Stimulated activated CD4-positive, alpha-beta T cell treated with anti-CD3 and anti-CD28 coated beads, TNF-alpha, amount 100 ng/mL, for 4 hours (primary cell): ENCODE measurements at places on chromosomes 2 and 18.

- no peak for DNase-seq
Measured at GRCh38 chr2:160010361-160011145, 51.9 kb downstream of the PLA2R1 start.

GRCh38 chr2:25279091-25279651, 62.6 kb downstream of the DNMT3A start:
- DNase-seq = no peak

DNA sequence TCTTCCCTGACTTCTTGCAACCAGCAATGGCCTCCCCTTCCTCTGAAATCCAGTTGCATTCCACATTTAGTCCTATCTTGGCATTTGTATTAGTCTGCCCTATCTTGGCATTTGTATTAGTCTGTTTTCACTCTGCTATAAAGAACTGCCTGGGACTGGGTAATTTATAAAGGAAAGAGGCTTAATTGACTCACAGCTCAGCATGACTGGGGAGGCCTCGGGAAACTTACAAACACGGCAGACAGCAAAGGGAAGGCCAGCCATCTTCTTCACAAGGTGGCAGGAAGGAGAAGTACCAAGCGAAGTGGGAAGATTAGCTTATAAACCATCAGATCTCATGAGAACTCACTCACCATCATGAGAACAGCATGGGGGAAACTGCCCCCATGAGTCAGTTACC, 234.5 kb upstream of the COPS8 start:
- no peak for DNase-seq

- no peak for DNase-seq
Measured at GRCh38 chr2:127792805-127793204, 18.2 kb downstream of the WDR33 start.

- DNase-seq = no peak
Measured at GRCh38 chr2:216008387-216008786, 5.0 kb downstream of the MREG start.

- DNase-seq = no peak
Measured at GRCh38 chr2:109694190-109694589, 80.0 kb downstream of the SOWAHC start.

DNA sequence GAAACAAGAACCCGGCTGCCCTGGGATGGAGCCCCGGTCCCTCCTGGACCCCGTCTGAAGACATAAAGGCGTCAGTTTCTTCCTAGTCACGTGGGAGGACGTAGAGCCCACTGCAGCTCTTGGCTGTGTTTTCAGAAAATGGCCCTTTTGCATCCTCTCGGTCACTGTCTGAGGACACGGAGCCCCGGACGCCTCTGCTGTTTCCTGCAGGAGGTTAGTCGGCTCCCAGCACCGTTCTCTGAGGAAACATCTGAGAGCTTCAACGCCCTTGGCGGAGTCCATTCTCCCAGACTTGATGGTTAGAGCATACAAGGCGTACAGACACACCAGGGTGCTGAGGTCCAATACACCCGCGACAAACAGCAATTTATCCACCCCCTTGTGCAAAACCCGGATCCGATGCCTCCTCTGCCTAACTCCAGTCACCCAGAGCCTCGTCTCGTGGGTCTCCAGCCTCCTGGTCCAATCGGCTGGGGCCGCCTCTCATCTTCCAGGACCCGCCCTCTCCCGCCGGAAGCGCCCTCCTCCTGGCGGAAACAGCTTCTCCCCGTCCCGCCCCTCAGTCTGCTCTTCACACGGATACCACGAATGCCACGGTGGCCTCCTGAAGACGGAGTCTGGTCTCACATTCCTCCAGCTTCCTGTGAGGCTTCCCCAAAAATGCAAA, 119.4 kb downstream of the TMEM18 start:
- no peak for DNase-seq

GRCh38 chr18:75474332-75474731, 46.8 kb upstream of the SMIM21 start:
- DNase-seq = no peak

GRCh38 chr2:212938144-212938793, 213.1 kb downstream of the IKZF2 start:
- no peak for DNase-seq

GRCh38 chr2:68548396-68548795, 81.0 kb downstream of the APLF start:
- DNase-seq = no peak

GRCh38 chr2:41540272-41540998, 507.4 kb upstream of the PKDCC start:
- DNase-seq = no peak

DNA sequence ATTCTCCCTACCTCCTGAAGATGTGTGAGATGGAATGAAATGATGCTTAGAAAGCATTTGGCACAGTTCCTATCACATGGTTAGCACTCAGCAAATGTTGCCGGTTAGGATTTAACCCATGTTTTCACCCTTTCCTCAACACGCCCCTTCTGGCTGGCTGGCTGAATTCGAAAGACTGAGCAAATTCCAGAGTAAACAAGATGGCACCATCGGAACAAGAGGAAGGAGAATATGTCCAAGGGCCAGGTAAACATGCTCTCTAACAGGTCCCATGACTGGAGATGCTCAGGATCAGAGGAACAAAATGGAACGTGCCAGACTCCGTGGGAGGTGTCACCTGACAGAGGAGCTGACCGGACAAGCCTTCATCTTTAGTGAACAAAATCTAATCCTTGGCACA, 145.6 kb downstream of the ANKRD44 start:
- no peak for DNase-seq

DNA sequence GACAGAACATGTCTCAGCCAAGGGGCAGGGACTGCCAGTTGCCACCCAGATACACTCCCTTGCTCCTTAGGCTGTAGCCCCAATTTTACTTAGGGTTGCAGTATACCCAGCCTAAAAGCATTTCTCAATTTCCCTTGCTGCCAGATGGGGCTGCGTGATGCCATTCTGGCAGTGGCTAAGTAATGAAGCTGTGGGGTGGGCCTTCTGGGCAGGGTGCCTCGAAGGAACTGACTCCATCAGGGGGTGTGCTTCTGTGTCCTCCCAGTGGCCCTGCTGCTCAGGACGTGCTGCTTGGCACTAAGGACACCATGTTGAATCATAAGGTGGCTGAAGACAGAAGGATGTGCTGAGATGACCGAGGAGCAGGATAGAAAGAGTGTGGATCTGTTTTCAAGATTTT, 74.2 kb downstream of the VWA3B start:
- DNase-seq = no peak

GRCh38 chr2:49371128-49371701, 216.9 kb upstream of the FSHR start:
- DNase-seq = no peak

- no peak for DNase-seq
Measured at GRCh38 chr2:137115081-137115794, 349.9 kb downstream of the THSD7B start.

DNA sequence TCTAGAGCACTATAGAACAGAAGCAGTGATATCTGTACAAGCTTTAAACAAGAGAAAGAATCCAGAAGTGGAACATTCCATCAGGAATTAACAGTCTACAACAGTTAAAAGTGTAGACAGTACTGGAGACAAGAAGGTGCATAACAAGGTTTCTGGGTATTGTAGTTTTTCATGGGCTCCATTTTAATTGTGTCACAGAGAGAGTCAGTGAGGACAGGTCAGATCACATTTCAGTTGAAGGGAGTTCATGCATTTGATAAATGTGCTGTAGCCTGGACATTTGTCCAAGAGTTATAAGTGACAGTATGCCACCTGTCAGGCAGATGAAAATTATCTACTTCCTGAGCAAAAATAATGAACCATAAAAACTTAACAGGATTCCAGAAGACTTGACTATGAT, 328.6 kb downstream of the CNTNAP5 start:
- DNase-seq = no peak

- no peak for DNase-seq
Measured at GRCh38 chr18:30903566-30903965, 139.0 kb downstream of the DSC3 start.

GRCh38 chr2:136206613-136207012, 88.7 kb upstream of the CXCR4 start:
- DNase-seq = no peak

DNA sequence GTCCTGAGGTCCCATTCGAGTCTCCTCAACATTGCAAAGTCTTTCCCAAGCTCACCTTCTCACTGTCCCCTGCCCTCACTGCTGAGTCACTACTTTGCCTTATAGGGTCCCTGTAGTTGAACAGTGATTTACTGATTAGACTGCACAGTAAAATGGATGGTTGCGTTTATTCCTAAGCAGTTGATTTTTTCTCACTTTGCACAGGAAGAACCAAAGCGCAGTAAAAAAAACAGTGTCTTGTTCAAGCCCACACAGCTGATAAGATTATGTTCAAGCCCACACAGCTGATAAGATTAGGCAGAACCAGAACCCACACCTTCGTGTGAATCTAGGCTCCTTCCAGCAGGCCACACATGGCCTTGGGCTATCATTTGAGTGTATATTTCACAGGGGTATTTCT, 215.3 kb upstream of the COPS8 start:
- DNase-seq = no peak

GRCh38 chr2:161307676-161308075, 549 bp upstream of the PSMD14 start:
- no peak for DNase-seq

DNA sequence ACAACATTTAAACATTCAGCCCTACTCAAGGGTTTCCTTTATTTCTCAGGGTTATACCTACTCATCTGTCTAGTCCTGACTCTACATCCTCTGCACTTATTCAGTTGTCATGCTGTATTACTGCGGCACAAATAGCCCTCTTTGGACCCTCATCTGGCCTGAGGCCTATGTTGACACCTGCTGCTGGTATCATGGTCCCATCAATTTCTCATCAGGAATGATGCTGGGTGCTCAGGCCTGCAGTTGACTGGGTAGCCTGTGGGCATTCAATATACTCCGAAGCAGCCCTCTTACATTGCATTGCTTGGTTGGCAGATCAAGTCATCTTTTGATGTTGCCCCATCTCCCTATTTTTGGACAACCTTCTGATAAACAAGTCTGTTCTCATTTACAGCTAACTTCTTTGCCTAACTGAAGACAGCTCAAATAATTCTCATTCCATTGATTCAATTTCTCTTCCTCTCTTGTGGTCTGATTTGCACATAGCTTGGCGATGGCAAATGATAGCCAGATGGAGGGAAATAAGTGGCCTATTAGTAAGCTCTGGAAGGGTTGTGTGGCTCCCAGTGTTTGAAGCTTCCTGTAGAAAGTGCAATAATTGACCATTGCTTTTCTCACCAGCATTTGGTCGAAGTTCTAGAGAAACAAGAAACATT, 19.1 kb upstream of the MC4R start:
- no peak for DNase-seq
